ENCODE measurements at places on chromosomes 6 and 20.

GRCh38 chr6:25218346-25218745, 60.8 kb upstream of the CARMIL1 start:
- no peak overlapping the region for H3K27ac ChIP-seq
- H3K4me3 ChIP-seq = no peak overlapping the region
- H3K4me1 ChIP-seq = peaks cover under 1% of the 10 kb centered on the region

GRCh38 chr6:137025786-137026730, 18.7 kb downstream of the IL20RA start:
- no peaks in the 10 kb centered on the region for H3K4me1 ChIP-seq
- no peaks in the 10 kb centered on the region for H3K36me3 ChIP-seq
- H3K27ac ChIP-seq = no peak overlapping the region
- H3K4me3 ChIP-seq = no peak overlapping the region
- DNase-seq = peak; percentile 22
- peaks cover 33% of the 10 kb centered on the region for H3K27me3 ChIP-seq

- H3K27ac ChIP-seq = no peak within 1 kb of the TSS
- H3K36me3 ChIP-seq = no peaks in the 10 kb centered on the region
- H3K4me3 ChIP-seq = no peak within 1 kb of the TSS
- H3K27me3 ChIP-seq = peaks cover 39% of the 10 kb centered on the region
Measured at GRCh38 chr6:30113003-30113759, at the start of gene TRIM31. Gene TRIM31, minus strand, starts transcription at chr6:30113090. Its CDS starts 285 bp downstream, at chr6:30112805.

DNA sequence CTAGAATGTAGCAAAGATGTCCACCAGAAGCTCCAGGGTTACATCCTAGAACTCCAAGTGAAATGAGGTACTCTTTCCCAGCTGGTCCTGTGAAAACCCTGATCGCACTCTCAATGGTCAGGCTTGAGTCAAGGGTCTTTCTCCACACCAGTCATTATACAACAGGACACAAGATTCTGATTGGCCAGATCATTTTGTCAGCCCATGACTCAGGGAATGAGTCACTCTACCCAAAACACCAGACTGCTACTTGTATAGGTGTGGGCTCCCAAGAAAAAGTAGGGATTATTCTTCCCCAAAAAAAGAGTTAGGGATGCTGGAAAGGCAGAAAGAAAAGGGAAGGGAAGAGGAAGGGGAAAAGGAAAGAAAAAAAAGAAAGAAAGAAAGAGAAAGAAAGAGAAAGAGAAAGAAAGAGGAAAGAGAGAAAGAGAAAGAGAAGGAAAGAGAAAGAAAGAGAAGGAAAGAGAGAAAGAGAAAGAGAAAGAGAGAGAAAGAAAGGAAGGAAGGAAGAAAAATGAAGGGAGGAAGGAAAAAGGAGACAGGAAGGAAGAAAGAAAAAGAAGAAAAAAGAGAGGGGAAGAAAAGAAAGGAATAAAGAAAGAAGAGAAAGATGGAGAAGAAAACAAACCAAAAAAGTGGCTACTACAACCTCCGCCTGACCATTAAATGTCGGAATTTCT, 30.5 kb downstream of the ANKEF1 start:
- H3K4me1 ChIP-seq = no peaks in the 10 kb centered on the region
- no peaks in the 10 kb centered on the region for H3K36me3 ChIP-seq
- DNase-seq = no peak

DNA sequence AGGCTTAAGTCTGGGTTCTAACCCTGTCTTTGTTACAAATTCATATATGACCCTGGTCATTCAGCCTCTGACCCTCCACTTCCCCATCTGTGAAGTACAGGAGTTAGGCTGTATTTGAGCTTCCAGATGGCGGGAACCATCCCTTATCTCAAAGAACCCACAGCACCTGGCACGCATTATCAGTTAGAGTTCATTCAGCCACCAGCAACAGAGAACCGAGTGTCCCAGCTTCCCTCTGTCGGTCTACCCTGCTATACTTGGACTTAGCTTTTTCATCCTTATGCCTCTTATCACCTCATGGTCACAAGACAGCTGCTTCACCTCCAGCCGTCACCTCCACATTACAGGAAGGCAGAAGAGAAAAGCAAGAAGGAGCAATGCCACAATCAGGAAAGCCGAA, 147.8 kb downstream of the EYA2 start:
- DNase-seq = no peak
- H3K4me1 ChIP-seq = no peaks in the 10 kb centered on the region
- no peak overlapping the region for H3K4me3 ChIP-seq
- no peak overlapping the region for H3K27ac ChIP-seq
- no peaks in the 10 kb centered on the region for H3K36me3 ChIP-seq

GRCh38 chr20:8414586-8415274, 282.7 kb downstream of the PLCB1 start:
- no peaks in the 10 kb centered on the region for H3K4me1 ChIP-seq
- H3K4me3 ChIP-seq = no peak overlapping the region
- H3K36me3 ChIP-seq = no peaks in the 10 kb centered on the region
- no peak for DNase-seq

GRCh38 chr6:98529364-98529763, 305.0 kb upstream of the POU3F2 start:
- no peak overlapping the region for H3K4me3 ChIP-seq
- no peaks in the 10 kb centered on the region for H3K4me1 ChIP-seq
- no peak overlapping the region for H3K27ac ChIP-seq
- no peak for DNase-seq

DNA sequence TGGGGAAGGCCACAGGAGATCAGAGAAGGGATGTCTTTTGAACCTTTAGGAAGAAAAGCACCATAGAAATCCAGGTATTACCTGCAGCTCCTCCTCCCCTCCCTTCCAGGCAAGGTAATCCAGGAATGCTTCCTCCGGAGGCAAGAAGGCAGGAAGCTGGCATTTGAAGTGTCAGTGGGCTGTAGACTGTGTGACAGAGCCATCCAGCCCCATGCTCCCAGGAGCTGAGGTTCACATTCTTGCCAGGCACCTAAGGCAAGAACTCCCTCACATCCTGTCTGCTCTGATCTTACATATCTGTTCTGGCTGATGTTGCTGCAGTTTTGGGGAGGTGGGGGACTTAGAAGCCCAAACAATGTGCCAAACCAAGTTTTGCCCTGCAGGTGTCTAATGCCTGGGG, 27.8 kb upstream of the SCUBE3 start:
- no peaks in the 10 kb centered on the region for H3K36me3 ChIP-seq
- no peak overlapping the region for H3K4me3 ChIP-seq
- H3K27me3 ChIP-seq = peaks cover 17% of the 10 kb centered on the region
- peaks cover 3% of the 10 kb centered on the region for H3K4me1 ChIP-seq
- DNase-seq = no peak

- H3K4me1 ChIP-seq = peaks cover 6% of the 10 kb centered on the region
- H3K4me3 ChIP-seq = no peak overlapping the region
- H3K36me3 ChIP-seq = no peaks in the 10 kb centered on the region
- no peaks in the 10 kb centered on the region for H3K27me3 ChIP-seq
Measured at GRCh38 chr20:18676396-18676795, 88.5 kb downstream of the DTD1 start.

DNA sequence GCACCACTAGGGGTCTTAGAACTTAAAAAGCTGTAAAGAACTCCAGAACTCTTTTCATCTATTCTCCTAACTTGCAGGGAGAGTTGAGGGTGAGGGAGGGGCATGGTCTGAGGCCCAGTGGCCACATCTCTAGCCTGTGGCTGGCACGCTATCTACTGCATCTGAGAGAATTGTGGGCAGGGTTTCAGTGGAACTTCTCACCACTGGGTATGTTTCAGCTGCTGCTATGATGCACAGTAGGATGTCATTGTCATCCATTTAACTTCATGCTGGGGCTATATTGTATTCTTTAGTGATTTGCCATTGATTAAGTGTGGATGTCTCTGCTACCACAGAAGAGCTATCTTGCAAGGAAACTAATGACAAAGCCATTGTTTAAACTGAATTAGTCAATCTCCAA, 4.5 kb downstream of the TMEM14A start:
- DNase-seq = no peak
- H3K4me1 ChIP-seq = peaks cover 29% of the 10 kb centered on the region
- H3K27me3 ChIP-seq = no peaks in the 10 kb centered on the region

DNA sequence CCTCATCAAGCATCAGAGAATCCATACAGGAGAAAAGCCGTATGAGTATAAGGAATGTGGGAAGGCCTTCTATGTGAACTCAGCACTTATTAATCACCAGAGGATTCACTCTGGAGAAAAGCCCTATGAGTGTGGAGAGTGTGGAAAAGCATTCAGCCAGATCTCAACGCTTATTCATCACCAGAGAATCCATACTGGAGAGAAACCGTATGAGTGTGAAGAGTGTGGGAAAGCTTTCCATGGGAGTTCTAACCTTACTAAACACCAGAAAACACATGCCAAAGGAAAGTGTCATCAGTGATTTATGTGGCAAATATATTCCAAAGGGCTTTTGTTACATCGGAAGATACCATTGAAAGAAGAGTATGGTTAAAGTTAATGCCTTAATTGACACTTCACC, 25.4 kb downstream of the ZKSCAN8 start:
- peaks cover 5% of the 10 kb centered on the region for H3K36me3 ChIP-seq
- no peak overlapping the region for H3K27ac ChIP-seq
- DNase-seq = no peak
- H3K4me3 ChIP-seq = no peak overlapping the region
- H3K4me1 ChIP-seq = peaks cover 4% of the 10 kb centered on the region

DNA sequence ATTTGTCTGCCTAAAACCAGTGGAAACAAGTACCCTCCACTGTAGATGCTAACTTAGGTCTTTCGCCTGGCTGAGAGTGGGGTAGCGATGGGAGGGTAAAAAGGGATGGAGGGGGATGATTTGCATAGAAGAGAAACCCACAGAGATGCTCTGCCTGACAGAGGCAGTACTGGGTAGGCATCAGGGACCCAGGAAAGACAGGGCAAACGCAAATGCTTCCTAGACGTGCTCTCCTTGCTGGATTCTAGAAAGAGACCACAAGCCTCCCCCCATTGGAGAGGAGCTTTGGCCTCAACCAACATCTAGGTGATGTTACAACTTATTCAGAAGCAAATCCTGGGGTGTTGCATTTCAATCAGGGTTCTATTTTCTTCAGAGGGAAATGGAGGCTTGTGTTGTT, 3.2 kb downstream of the OLIG3 start:
- H3K27me3 ChIP-seq = peaks cover 91% of the 10 kb centered on the region
- DNase-seq = no peak
- no peaks in the 10 kb centered on the region for H3K36me3 ChIP-seq
- peaks cover 54% of the 10 kb centered on the region for H3K4me1 ChIP-seq
- no peak overlapping the region for H3K4me3 ChIP-seq

DNA sequence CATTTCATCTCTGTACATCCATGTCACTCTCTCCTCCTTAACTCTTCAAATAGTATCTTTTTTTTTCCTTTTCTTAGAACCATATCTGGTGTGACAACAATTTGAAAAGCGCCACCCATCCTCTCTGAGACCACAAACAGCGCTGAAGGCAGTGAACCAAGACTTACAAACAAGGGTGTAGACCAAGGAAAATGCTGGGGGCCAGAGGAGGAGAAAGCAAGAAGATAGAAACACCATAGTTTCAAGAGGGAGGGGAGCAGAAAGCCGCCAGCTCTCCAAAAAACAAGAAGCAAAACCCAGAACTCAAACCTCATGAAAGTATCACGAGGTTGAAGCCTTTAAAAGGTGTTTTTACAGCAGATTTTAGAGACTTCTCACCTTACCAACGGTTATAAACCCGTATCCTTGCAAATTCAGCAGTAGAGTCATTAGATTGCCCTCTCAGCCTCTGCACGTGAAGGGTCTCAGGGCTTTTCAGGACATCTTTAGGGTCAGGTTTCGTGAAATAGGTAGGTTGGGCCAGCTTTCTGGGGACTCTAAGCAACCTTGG, 13.3 kb upstream of the RIPOR2 start:
- H3K4me3 ChIP-seq = peak overlapping the region; percentile 37
- H3K36me3 ChIP-seq = peaks cover 32% of the 10 kb centered on the region
- H3K4me1 ChIP-seq = peaks cover 70% of the 10 kb centered on the region
- DNase-seq = peak; percentile 64

GRCh38 chr20:24637087-24637486, 167.7 kb downstream of the SYNDIG1 start:
- H3K4me3 ChIP-seq = no peak overlapping the region
- H3K36me3 ChIP-seq = no peaks in the 10 kb centered on the region
- no peaks in the 10 kb centered on the region for H3K4me1 ChIP-seq
- no peak overlapping the region for H3K27ac ChIP-seq
- peaks cover 6% of the 10 kb centered on the region for H3K27me3 ChIP-seq

DNA sequence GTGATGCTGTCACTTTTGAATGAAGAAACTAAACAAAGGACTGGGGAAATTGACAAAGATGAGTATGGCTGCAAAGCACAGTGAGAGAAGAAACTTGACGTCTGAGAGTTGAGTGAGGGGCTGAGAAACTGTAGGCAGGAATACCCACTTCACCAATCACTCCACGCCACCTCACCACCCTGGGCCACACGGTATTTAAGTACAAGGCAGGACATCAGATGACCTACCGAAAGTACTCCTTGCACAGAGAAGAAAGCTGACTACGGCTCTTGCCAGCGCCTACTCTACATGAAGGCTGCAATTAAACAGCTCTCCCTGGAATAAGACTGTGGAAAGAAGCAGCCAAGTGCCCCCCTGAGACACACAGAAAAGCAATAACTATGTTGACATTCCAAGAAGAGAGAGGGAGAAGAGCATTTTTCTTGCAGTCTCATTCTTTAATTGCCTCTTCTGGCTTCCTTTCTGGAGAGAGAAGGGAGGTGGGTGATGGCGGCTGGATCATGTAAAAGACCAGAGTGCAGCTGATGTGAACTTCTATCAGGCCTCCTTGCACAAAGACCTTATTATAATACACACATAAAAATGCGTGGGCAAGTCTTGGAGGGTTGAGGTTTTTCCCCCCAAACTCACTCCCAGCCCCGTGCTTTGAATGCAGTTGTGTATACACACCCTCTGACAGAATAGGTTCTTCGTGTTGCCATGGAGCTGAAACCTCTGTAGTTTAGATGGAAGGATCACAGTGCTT, 44.6 kb downstream of the HIVEP2 start:
- H3K27me3 ChIP-seq = no peaks in the 10 kb centered on the region
- peak overlapping the region; percentile 38 for H3K4me3 ChIP-seq
- H3K4me1 ChIP-seq = peaks cover 55% of the 10 kb centered on the region
- DNase-seq = peak; percentile 60

DNA sequence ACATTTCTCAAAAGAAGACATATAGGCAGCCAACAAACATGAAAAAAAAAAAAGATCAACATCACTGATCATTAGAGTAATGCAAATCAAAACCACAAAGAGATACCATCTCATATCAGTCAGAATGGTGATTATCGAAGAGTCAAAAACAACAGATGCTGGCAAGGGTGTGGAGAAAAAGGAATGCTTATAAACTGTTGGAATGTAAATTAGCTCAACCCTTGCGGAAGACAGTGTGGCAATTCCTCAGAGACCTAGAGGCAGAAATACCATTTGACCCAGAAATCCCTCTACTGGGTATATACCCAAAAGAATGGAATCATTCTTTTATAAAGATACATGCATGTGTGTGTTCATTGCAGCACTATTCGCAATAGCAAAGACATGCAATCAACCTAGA, 303.8 kb upstream of the THEMIS start:
- no peak for DNase-seq
- H3K27me3 ChIP-seq = peaks cover 2% of the 10 kb centered on the region
- no peaks in the 10 kb centered on the region for H3K36me3 ChIP-seq

- H3K27ac ChIP-seq = no peak overlapping the region
- H3K4me3 ChIP-seq = no peak overlapping the region
- DNase-seq = no peak
- H3K27me3 ChIP-seq = no peaks in the 10 kb centered on the region
Measured at GRCh38 chr20:10415013-10415650, 18.9 kb downstream of the MKKS start.

- H3K4me3 ChIP-seq = no peak overlapping the region
- peaks cover 19% of the 10 kb centered on the region for H3K36me3 ChIP-seq
- peaks cover 7% of the 10 kb centered on the region for H3K27me3 ChIP-seq
- DNase-seq = no peak
- peaks cover 14% of the 10 kb centered on the region for H3K4me1 ChIP-seq
- H3K27ac ChIP-seq = no peak overlapping the region
Measured at GRCh38 chr6:135633573-135633972, 136.0 kb upstream of the AHI1 start.

GRCh38 chr6:2396042-2396657, 150.7 kb upstream of the GMDS start:
- H3K36me3 ChIP-seq = peaks cover 7% of the 10 kb centered on the region
- H3K4me1 ChIP-seq = no peaks in the 10 kb centered on the region
- H3K27me3 ChIP-seq = no peaks in the 10 kb centered on the region
